ENCODE measurements at places on chromosomes 2 and 18.

- no peak for DNase-seq
Measured at GRCh38 chr2:239946864-239947728, 78.0 kb downstream of the NDUFA10 start.

DNA sequence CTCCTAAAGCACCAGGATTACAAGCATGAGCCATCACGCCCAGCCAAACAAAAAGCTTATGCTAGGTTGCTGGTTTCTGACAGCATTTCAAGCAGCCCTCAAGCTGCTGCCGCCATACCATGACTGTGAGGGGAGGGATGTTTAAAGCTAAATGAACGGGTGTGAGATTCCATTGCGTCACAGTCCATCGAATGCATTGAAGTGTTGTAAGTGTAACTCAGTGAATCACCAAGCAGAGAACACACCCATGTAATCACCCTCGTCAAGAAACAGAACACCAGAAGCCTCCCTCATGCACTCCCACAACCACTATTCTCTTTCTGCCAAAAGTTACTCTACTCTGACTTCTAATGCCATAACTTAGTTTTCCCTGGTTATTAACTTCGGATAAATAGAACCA, 32.8 kb upstream of the MC5R start:
- no peak for DNase-seq

DNA sequence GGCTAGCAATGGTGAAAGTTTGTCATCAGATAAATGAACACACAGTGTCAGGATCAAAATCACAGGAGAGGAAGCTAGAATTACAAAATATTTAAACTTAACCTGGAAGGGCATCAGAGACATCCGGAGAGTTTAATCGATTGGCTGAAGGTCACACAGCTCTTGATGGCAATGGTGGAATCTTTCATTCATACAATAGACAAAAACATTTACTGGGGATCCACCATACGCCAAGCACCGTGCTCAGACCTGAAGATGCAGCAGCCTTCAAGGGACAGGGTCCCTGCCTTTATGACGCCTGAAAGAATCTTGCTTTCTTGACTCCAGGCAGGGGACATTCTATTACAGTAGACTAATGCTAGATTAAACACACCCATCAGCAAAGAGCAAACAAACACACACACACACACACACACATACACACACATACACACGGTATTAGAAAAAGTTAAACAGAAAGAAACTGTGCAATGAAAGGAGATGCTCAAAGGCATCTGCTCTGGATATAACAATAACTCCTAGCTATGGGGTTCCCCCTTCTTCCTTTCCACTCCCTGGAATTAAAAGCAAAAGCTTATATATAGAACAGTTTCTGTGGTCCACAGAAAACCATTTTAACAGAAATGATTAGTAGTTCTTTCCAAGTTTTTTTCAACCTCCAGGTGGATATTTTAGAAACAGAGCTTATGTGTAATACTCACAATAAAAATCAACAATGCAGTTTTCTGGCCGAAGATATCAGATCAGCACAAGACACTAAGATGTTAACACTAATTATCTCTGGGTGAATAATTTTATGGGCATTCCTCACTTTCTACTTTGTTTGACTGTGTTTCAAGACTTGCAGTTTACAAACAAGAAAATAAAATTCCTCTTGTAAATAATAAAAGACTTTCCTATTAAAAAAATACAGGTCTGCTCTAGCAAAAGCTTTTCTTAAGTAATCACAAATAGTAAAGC, 151.7 kb downstream of the ANKRD44 start:
- DNase-seq: no peak

- no peak for DNase-seq
Measured at GRCh38 chr18:31154181-31154580, 8.5 kb downstream of the DSC1 start.

DNA sequence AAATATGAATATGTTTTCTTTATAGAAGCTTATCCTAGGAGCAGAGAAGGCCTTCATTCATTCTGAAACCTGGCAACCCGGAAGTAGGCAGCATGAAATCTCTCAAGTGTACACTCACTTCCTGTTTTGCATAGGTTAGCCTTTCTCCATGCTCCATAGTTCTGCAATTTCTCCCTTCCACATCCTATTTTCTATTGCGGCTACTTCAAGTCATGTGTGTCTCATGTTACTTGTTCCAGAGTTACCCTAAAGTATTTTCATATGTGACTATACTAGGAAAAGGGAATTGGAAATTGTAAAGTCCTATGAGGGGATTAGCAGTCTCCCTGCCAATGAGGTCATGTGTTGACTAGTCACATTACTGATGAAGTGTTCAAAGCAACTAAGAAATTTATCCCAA, 320.6 kb downstream of the NCKAP5 start:
- DNase-seq: no peak

GRCh38 chr2:180158961-180159360, 151.9 kb upstream of the CWC22 start:
- DNase-seq: no peak

DNA sequence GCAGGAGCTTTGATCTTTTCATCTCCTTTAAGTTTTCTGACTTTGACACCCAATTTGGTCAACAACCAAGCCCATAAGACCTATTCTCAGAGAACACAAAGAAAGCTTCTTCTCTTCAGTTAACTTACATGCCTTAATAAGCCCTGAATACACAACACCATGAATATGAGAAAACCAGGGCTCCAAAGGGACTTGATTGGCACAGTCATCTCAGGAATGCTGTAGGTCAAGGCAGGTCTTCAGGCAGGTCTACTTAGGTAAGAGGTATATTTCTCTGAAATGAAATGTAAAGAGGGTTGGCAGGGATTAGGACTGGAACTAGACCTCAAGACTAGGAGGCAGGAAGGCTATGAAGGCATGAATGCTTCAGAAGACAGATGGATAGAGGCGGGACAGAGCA, 24.4 kb upstream of the EIF2AK3 start:
- DNase-seq: no peak

DNA sequence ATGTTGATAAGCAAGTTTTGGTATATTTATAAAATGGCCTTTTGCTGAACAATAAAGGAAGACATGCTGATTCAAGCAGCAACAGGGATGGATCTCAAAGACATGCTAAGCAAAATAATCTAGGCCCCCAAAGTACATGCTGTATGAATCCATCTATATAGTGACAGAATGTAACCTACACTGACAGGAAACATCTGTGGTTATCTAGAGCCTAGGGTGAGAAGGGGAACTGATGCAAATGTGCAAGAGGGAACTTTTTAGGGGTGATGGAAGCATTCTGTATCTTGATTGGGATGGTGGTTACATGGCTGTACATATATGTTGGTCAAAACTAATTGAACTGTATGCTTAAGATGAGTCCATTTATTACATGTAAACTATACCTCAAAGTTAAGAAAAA, 24.2 kb downstream of the CNRIP1 start:
- no peak for DNase-seq

DNA sequence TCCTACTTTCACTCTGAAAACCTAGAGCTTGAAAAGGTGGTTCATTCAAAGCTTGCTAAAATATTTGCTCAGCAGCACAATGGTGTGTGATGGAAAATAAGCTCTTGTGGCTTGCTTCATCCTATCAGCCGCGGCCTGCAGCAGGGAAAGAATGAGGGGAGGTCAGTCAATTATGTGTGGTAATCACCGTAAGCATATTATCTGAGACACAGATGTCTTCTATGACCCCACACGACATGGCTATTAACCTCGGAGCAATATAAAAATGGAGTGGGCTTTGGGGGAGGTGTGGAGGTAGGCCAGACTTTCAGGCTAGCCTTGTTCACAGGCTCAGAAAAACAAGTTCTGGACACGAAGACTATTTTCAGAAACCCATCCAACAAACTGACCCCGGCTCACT, 98.4 kb upstream of the SIX3 start:
- no peak for DNase-seq

- no peak for DNase-seq
Measured at GRCh38 chr2:123047186-123047585, 977.9 kb upstream of the CNTNAP5 start.

DNA sequence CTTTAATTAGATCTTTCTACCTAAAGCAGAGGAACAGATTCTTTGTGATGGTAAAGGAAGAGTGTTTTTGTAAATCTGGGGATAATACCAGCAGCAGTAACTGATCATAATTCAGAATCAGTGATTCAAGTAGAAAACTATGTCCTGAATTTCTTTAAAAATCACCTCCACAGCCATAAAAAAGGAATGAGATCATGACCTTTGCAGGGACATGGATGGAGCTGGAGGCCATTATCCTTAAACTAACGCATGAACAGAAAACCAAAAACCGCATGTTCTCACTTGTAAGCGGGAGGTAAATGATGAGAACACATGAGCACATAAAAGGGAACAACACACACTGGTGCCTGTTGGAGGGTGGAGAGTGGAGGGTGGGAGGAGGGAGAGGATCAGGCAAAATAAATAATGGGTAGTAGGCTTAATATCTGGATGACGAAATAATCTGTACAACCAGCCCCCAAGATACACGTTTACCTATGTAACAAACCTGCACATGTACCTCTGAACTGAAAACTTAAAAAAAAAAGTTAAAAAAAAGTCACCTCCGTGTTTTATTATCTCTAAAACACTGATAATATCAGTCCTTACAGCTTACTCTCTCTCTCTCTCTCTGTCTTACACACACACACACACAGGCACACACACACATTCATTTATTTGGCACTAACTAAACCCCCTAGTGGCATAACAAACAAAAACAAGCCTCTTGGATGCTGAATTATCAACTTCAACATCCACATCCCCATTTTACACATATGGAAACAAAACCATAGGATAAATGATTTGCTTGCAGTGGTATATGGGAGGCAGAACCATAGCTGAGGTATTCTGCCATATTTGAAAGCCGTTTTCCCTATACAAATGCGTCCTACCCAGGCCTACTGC, 1.4 kb downstream of the TM4SF20 start:
- no peak for DNase-seq

DNA sequence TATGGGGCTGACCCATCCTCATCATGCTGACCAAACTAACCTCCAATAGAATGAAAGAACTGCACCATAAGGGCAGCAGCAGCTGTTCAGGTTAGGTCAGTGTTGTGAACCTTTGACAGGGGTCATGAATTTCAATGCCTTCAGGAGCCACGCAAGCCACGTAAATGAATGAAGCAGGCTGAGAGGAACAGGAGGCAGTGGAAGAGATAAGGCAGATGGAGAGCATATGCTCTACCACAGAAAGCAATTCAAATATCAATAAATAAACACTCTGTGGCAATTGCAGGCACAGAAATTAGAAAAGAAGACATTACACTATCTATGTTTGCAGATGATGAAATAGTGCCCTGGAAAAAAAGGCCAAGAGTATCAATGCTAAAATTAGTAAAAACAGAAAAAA, 56.3 kb downstream of the SCG2 start:
- DNase-seq: no peak
